Stimulated activated CD8-positive, alpha-beta memory T cell treated with anti-CD3 and anti-CD28 coated beads, Interleukin-4, amount 100 ng/mL, for 1 hour (primary cell): ENCODE measurements at places on chromosomes 16 and 17.

GRCh38 chr17:37608351-37609169 is 658 bp downstream of the SYNRG start:
- DNase-seq: no peak

GRCh38 chr16:57366544-57367040 is 5.7 kb upstream of the CX3CL1 start:
- no peak for DNase-seq

DNA sequence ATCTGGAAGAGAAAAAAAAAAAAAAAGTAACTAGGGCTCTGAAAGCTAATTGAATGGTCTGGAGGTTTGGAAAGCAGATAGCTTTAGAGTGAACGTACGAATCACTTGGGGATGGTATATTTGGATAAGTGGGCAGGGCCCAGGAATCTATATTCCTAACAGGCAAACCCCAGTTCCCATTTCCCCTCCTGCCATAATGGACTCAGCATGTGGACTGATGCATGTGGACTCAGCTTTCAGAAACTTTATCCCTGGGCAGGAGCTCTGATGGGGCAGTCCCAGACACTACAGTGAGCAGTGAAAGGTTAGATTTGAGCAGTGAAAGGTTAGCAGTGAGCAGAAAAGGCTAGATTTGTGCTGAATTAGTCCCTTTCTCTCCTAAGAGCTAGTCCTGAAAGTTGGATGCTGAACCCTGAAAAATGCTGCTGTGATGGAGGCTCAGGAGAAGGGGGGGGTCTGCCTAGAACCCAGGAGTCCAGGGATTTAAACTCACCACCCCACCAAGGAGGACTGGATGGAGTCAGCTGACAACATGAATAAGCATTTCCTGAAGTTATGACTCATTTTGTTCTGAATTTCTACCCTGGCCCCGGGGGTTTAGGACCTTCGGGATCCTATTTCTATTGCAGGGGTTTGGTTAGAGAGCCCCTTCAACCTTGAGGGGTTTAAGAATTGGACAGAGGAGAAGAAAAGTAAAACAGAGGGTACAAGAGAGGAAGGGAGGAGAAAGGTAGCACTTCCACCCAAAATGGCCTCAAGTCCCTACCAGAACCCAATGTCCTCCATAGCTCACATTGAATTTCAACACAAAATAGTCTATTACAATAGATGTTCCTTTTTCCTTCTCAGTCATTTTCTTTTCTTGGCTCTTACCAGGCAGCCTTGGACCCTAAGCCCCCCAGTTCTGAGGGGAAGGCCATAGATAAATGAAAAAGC is 10.3 kb upstream of the FZD2 start:
- DNase-seq: no peak

GRCh38 chr16:80027007-80027965 is 426.7 kb upstream of the MAF start:
- DNase-seq: peak; percentile 2

DNA sequence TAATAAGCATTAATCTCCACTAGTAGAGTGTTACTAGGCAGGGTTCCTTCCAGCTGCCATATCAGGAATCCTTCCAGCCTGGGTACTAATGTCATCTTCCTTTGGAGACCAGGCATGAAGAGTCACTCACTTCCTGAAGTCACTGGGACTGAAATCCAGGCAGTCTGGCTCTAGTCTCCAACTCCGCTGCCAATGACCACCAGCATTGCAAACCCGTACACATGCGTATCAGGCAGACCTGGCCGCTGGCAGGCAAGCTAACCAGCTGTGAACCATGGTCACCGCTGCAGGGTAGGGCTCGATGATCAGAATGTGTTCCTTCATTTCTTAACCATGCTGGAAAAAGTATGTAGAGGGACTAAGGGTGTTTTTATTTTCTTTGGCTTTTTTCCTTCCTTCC is 255.5 kb downstream of the CDH13 start:
- no peak for DNase-seq
